WERI-Rb-1 (cell line): ENCODE measurements at places on chromosomes 12 and 14.

GRCh38 chr14:101199028-101199770 lies 295.7 kb upstream of the RTL1 start:
- DNase-seq: no peak

- no peak for DNase-seq
Measured at GRCh38 chr14:23349156-23349845, 3.4 kb downstream of the SLC22A17 start.

- DNase-seq: no peak
Measured at GRCh38 chr14:33452995-33453394, 497.9 kb downstream of the EGLN3 start.

DNA sequence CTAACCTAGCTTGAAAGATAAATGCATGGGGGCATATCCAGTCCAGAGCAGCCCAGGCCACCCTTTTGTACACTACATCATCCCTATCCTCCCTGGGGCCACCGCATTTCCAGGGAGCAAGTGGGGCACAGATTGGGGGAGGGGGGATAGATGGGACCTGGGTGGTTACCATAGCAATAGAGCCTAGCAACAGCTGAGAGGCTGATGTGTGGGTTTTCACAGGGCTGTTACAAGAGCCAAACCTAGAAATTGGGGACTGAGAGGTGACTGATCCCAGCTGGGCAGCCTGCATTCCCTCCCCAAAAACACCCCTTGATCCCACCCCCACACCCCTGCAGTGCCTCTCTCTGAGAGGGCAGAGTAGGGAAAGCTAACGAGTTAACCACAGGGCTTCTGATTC lies 3.7 kb upstream of the ZNF384 start:
- DNase-seq: no peak

DNA sequence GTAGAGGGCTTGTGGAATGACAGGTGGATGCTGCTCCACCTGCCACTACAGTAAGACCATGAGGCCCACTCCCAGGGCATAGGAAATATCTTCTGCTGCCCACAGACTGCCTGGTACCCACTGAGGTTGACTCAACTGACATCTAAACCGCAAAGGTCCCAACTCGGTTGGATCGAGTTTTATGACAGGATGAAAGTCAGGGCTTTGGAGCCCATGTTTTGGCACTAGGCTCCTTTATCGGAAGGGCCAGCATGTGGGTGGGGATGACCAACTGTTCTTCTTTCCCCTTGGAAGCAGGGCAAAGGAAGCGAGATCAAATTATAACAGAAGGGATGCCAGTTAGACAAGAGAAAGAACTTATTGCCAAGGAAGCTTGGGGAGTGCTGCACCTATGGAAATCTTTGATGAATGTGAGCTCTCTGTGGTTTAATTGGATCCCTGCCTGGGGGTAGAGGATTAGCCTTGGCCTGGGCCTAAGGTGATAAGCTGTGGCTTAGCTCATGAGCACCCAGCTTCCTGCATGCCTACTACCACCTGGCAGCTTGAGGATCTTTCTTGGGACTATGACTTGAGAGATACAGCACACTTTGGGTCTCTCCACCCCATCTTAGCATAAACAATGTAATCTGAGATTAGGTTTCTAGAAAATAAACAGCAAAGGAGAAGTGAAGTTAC lies 121.8 kb downstream of the KCNA5 start:
- DNase-seq: peak; percentile 84

DNA sequence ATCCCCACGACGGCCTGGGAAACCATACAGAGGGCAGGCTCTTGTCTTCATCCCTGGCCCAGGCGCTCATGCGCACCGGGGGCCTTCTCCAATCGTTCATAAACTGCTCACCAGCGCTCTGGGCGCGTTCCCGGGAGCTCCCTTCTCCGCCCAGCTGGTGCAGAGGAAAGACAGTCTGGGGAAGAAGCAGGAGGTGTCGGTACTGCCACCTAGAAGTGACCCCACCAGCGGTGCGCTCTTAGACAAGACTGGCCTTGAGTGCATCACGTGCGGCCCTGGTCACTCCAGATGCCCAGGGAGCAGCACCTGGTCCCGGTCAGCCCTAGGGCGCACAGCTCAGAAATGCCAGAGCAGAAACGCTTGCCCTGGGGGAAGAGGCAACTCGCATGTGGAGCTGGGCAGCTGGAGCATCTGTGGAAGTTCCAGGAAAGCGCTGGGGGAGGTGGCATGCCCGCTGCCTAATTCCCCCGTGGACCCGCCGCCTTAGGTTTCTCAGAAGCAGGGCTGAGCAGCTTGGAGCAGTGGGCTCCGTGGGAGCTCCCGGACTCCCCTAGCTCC lies 2.5 kb downstream of the GSC start:
- no peak for DNase-seq

DNA sequence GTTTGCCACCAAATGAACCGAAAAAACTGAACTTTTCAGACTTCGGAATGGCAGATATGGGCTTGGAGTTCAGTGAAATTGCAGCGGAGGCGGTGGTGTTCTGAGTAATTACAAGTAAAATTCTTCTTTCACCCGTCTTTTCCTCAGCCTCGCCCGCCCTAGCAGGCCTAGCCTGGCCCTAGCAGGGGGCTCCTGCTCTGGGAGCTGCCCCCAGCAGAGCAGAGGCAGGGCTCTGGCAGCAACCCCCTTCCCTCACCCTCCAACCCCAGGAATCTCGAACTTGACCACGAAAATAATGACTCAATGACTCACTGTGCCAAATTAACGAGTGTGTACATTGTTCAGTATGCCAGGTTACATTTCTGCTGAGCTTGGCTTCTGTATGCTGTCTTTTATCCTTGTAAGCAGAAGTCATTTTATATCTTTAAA lies 1.1 kb downstream of the PAPLN start:
- no peak for DNase-seq

GRCh38 chr12:38374751-38375150 lies 58.2 kb downstream of the ALG10B start:
- no peak for DNase-seq
